ENCODE measurements at places on chromosomes 12 and 14.

DNA sequence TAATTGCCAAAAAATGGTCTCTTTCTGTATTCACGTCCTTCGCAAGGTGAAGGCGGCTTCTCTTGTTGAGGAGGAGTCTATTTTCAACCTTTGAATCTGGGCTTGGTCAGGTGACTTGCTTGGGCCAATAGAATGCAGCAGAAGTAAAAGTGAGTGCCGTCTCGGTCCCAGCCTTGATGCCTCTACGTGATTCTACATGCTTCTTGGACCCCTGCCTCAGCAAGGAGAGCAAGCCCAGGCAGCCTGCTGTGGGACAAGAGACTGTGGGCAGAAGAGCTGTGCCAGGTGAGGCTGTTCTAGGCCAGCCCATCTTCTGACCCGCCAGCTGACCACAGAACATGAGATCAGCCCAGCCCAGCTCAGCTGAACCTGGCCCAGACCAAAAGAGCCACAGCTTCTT, 39.1 kb upstream of the CCDC63 start:
- no peak for DNase-seq

- no peak for DNase-seq
These were observed 68.9 kb downstream of the BCL11B start for GRCh38 chr14:99203080-99203479.

GRCh38 chr12:98660521-98660920, 15.4 kb downstream of the APAF1 start:
- no peak for DNase-seq

GRCh38 chr14:98593361-98593761, 678.6 kb downstream of the BCL11B start:
- DNase-seq, result no peak

DNA sequence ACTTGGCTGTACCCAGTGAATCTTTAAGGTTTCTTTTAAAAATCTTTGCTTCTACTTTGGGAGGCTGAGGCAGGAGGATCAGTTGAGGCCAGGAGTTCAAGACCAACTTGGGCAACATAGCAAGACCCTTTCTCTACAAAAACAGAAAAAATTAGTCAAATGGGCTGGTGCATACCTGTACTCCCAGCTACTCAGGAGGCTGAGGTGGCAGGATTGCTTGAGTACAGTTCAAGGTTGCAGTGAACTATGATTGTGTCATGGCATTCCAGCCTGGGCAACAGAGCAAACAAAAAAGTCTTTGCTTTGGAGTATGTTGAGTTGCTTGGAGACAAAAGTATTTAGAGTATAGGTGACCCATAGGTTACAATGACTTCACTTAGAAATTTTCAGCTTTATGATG, 6.2 kb upstream of the DDX55 start:
- no peak for DNase-seq

DNA sequence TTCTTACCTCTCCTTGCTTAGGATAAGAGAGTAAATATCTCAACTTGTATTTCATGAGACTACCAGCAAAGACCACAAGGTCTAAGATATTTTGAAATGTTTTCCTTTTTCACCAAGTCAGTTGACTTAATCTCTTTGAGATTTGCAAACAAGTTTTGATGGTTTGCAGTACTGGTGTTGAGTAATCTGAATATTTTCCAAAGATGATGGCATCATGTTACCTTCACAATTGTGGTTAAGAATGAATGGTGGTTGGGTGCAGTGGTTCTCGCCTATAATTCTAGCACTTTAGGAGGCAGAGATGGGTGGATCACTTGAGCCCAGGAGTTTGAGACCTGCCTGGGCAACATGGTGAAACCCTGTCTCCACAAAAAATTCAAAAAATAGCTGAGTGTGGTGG, 225.7 kb downstream of the TMTC2 start:
- DNase-seq, result no peak

GRCh38 chr12:91861554-91861953, 284.1 kb downstream of the BTG1 start:
- DNase-seq, result no peak

- DNase-seq, result no peak
These were observed 9.0 kb downstream of the TMBIM6 start for GRCh38 chr12:49750027-49750995.

DNA sequence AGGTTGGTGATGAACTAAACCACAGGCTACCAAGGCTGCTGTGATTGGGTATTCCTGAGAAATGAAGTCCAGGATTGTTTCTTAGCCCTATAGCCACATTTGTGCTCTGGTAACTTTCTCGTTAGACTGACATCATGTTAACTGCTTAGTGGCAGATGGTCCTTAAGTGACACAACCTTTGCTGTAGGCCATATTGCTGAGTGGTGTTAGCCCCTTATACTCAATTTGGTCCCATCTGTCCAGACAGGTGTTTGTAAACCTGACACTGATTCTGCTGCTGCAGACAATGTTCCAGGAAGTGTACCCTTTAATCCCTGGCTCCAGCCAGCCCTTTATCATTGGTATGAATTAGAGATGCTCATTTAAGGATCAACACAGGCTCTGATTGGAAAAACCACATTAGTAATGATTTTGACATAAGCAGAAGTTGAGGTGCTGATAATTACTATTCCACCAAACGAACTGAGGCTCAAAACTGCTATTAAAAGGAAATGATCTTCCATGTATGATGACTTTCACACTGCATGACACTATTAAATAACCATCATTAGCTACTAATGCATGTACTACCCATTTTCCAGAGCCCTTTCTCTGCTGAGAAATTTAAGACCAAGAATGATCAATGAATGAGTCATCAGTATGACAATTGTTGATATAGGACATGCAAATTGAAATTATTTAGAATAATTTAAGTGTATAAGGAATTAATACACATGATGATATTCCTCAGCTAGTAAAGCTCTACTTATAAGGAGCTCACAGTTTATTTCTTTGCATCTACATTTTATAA, 3.6 kb upstream of the SSTR1 start:
- no peak for DNase-seq

GRCh38 chr12:89479982-89480381, 44.6 kb downstream of the GALNT4 start:
- no peak for DNase-seq

DNA sequence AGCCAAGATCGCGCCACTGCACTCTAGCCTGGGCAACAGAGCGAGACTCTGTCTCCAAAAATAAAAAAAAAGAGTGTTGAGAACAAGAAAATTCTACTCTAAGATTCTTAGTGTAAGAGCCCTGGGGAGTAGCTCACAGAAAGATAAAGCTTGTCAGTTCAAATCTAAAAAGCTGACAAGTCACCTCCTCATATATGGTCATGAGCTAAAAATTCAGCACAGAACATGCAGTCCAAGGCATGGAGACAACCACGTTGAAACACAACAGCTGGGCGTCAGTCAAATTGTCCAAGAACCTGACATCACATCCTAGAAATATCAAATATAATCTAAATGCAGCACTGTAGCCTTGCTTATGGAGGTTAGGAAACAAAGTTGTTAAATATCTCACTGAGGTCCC, 47.8 kb downstream of the CLIP1 start:
- no peak for DNase-seq

DNA sequence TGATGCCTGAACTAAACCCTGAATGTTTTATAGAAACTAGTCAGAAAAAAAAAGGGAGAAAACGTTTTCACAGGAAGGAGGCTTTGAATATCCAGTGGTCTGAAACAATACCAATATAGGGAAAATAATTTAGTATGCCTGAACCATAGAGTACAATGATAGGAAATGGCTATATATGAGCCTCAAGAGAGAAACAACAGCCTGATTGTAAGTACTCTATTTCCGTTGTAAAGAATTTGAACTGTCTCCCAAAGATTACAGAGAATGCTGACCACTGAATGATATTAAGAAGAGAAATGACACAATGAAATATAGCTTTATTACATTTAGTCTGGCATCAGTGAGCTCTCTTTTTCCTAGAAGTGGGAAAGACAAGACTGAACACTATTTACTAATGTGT, 5.5 kb upstream of the GABARAPL1 start:
- no peak for DNase-seq

GRCh38 chr12:59149995-59150642, 229.8 kb upstream of the LRIG3 start:
- DNase-seq, result no peak

DNA sequence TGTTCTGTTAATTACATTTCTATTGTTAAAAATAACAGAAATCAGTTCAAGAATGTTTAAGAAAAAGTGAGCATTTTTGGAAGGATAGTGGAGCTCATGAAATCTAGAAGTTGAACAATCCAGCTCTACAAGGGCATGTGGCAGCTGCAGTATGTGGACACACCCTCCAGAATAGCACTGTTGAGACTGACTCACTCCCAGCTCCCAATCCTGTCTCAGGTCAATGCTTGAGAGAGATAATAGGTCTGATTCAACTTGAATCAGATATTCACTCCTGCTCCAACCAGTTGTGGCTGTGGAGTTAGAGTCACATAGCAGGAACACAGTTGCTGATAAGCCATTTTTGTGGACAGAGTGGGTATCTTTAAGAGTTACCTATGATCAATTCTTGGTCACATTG, 113.0 kb upstream of the NTF3 start:
- DNase-seq, result no peak

GRCh38 chr12:124512667-124513296, 54.6 kb downstream of the NCOR2 start:
- no peak for DNase-seq

GRCh38 chr12:117328556-117329100, 32.8 kb downstream of the NOS1 start:
- no peak for DNase-seq

Data from activated T-helper 1 cell treated with anti-CD3 and anti-CD28 coated beads, Interleukin-2, amount 50 U/mL, for 16 hours (primary cell).